Fibroblast of skin of abdomen (primary cell): ENCODE measurements at places on chromosomes 13 and 19.

- no peak for DNase-seq
Measured at GRCh38 chr19:47020992-47021496, 1.4 kb downstream of the NPAS1 start.

DNA sequence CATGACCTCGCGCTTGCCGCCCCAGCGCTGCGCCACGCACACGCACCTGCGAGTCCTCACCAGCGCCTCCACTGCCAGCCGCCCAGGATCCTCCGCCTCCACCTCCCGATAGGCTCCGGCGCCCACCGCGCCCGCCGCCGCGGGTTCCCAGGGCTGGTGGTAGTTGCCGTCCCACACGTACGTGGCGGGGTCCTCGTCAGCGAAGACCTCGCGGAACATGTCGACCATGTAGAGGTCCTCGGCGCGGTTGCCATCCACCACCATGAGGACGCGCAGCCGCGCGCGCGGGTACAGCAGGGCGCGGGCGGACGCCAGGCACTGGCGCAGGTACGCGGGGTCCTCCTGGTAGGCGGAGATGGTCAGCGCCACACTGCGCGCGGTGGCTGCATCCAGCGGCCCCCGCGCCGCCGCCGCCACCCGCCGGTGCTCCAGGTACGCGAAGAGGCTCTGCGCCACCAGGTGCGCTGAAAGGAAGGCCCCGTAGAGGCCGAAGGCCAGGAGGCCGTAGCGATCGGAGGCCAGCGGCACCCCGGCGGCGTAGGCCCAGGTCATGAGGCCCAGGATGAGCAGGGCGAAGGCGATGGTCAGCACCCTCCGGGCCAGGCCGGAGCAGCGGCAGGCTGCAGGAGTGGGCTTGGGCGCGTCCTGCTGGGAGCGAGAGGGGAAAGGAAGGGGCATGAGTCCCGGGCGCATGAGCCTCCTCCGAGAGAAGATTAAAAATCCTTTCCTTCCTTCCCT lies 4.4 kb downstream of the HAS1 start:
- DNase-seq = no peak

- peak; percentile 75 for DNase-seq
Measured at GRCh38 chr13:34620074-34620850, 321.8 kb upstream of the NBEA start.

GRCh38 chr19:6073858-6074708 lies 36.2 kb downstream of the RFX2 start:
- no peak for DNase-seq

DNA sequence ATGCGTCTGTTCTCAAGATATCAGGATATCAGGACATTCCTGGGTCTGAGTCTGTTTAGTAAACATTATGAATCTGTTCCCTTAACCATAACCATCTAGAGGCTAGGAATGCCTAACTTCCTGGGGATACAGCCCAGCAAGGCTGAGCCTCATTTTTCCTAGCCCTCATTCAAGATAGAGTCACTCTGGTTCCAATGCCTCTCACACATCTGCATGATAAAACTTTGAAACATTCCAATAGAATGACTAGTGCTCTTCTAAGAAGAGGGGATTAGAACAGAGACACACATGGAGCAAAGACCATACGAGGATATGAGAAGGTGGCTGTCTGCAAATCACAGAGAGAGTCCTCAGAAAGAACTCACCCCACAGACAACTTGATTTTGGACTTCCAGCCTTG lies 20.6 kb upstream of the CABP5 start:
- DNase-seq = peak; percentile 22

GRCh38 chr19:4149518-4150288 lies 3.7 kb upstream of the CREB3L3 start:
- no peak for DNase-seq

GRCh38 chr13:19089315-19089714 lies 92.3 kb downstream of the TUBA3C start:
- no peak for DNase-seq

GRCh38 chr13:33846303-33847062 lies 28.5 kb downstream of the RFC3 start:
- DNase-seq = no peak

- DNase-seq = no peak
Measured at GRCh38 chr13:62482351-62482750, 1066.7 kb upstream of the PCDH20 start.

- DNase-seq = peak; percentile 10
Measured at GRCh38 chr13:85828094-85828684, 29.0 kb upstream of the SLITRK6 start.

DNA sequence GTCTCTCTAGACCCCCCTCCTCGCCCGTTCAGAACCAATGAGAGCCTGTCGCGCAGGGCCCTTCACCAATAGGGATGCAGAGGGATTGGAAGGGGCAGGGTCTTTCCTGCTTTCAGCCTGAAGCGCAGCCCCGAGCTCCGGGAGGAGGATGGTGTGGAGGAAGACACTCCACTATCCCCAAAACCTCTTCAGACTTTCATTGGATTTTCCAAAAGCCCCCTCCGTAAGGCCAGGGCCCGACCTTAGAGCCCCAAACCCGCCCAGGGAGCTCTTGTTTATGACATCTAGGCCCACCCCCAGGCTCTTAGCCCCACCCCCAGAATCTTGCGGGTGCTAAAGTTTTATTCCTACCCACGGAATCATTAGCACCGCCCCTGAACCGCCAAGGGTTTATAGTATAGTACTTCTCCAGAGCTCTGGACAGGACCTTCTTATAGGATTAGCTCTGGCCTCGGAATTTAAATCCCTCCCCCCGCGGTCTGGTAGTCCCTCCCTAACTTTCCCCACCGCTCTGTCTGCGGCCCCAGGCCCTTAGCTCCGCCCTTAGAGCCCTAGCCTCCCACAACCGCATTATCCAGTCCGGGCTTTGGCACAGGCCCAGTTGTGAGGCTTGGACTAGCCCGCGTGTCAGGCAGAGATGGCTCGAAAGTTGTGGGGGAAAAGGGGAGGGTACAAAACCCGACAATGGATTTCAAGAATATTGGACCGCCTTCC lies 6.6 kb upstream of the EML2 start:
- DNase-seq = peak; percentile 91

- no peak for DNase-seq
Measured at GRCh38 chr13:46171217-46171616, 10.8 kb downstream of the LCP1 start.

DNA sequence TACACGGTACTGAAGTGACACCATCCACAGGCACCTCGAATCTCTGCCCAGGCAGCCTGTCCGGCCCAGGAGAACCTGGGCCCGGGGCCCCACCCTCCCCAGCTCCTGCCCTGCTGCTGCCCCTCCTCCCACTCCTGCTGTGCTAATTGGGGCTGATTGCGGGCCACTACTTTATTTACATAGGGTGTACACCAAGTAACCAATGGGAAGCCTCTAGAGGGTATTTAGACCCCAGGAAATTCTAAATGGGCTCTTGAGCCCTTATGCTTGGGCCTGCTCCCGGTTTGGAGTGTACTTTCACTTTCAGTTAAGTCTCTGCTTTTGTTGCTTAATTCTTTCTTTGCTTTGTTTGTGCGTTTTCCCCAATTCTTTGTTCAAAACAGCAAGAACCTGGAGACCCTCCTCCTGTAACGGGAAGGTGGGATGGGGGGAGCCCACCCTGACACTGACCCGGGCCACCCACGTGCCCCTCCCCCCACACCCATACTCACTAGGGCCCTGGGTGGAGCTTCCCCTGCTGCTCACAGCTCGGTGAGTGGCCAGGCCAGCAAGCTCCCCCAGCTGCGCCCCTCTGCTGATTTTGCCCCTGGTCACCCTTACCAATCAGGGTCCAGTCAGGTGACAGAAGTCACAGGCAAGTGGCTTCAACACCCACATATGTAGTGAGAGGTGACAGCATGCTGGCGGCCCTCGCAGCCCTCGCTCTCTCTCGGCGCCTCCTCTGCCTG lies 9.4 kb downstream of the SCGB2B2 start:
- DNase-seq = no peak
